ENCODE measurements at places on chromosomes 1 and 21. TPM values are rescaled to one million over a fixed set of nuclear protein-coding genes. Genes with fewer than 3 reads are reported as not detected.

The PCP4L1 gene
- total RNA-seq, result 0.21 TPM

The KRTAP13-2 gene
- total RNA-seq, result not detected

The OR6K3 gene
- total RNA-seq, result not detected

The RGS1 gene
- total RNA-seq, result 13.6 TPM

The FCAMR gene
- not detected for total RNA-seq

The HSD3B1 gene
- total RNA-seq, result not detected

The POU3F1 gene
- 0.26 TPM for total RNA-seq

The COL16A1 gene
- total RNA-seq, result 0.09 TPM

The WNT4 gene
- not detected for total RNA-seq

The PLD5 gene
- total RNA-seq, result not detected

The SERINC2 gene
- total RNA-seq, result 0.14 TPM

The LCE1C gene
- not detected for total RNA-seq

The ETV3L gene
- not detected for total RNA-seq

The IFNLR1 gene
- 7.4 TPM for total RNA-seq

The BTBD8 gene
- total RNA-seq, result 2.4 TPM

The C1orf115 gene
- total RNA-seq, result 0.63 TPM

The TARS2 gene
- 43.8 TPM for total RNA-seq

The LCA5L gene
- total RNA-seq, result 0.25 TPM

The FLG2 gene
- not detected for total RNA-seq

The TAF1A gene
- 18.5 TPM for total RNA-seq

The LRRIQ3 gene
- 2.7 TPM for total RNA-seq

The DISP1 gene
- total RNA-seq, result 0.98 TPM

The RNU1-2 gene
- 2,291 TPM for total RNA-seq

The LCE1E gene
- total RNA-seq, result not detected

The ESPN gene
- total RNA-seq, result 0.55 TPM

Data from activated CD4-positive, alpha-beta T cell treated with anti-CD3 and anti-CD28 coated beads for 36 hours (primary cell).